ENCODE measurements at places on chromosomes 6 and 20.

DNA sequence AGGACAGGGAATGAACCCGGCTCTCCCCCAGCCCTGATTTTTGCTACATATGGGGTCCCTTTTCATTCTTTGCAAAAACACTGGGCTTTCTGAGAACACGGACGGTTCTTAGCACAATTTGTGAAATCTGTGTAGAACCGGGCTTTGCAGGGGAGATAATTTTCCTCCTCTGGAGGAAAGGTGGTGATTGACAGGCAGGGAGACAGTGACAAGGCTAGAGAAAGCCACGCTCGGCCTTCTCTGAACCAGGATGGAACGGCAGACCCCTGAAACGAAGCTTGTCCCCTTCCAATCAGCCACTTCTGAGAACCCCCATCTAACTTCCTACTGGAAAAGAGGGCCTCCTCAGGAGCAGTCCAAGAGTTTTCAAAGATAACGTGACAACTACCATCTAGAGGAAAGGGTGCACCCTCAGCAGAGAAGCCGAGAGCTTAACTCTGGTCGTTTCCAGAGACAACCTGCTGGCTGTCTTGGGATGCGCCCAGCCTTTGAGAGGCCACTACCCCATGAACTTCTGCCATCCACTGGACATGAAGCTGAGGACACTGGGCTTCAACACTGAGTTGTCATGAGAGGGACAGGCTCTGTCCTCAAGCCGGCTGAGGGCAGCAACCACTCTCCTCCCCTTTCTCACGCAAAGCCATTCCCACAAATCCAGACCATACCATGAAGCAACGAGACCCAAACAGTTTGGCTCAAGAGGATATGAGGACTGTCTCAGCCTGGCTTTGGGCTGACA, 28.8 kb upstream of the ZBP1 start:
- DNase-seq, result no peak

DNA sequence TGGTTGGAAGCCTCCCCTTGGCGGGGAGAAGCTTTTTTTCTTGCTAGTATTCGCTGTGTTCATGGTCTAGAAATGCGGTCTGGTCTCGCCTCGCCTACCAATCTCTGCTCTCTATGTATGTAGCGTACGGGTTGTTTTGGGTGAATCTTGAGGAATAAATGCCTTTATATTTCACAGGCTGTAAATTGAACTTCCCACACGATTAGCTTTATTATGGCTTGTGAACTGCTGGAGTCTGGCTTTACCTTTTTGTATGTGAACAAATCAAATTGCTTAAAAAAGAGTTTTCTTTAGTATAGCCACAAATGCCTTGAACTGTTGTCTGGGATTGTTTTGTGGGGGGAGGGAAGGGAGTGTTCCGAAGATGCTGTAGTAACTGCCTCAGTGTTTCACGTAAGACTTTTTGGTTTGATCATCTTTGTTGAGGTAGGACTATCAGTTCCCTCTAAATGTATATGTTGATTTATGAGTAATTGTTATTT, 2.2 kb downstream of the INSM1 start:
- DNase-seq, result no peak

- DNase-seq, result no peak
Observed at GRCh38 chr6:119297049-119297448, 52.5 kb downstream of the MAN1A1 start.

- DNase-seq, result no peak
Observed at GRCh38 chr6:149229096-149229495, 88.4 kb upstream of the TAB2 start.

- no peak for DNase-seq
Observed at GRCh38 chr20:36104244-36104643, 50.3 kb upstream of the EPB41L1 start.
